CD8-positive, alpha-beta memory T cell (primary cell): ENCODE measurements at places on chromosomes 2 and 18. TPM values are rescaled to one million over a fixed set of nuclear protein-coding genes. Genes with fewer than 3 reads are reported as not detected.

DNA sequence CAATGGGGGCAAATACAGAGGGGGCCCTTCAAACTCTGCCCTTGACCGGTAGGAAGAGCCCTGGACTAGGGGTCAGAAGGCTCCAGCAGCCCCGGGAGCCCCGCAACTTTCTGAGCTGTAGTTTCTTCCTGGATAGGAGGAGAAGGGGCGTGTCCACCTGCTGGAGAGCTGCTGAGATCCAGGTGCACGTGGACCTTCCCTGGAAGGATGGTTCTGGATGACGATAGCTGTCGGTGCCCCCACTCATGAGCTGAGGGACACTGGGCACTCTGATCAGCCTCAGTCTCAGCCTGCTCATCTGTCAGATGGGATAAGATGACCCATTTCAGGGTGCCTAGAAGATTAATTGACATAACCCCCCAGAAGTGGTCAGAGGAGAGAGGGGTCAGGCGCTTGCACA lies 125.2 kb upstream of the HDAC4 start:
- no peak for DNase-seq

GRCh38 chr2:233411162-233411561 lies 56.9 kb downstream of the DGKD start:
- DNase-seq = no peak

DNA sequence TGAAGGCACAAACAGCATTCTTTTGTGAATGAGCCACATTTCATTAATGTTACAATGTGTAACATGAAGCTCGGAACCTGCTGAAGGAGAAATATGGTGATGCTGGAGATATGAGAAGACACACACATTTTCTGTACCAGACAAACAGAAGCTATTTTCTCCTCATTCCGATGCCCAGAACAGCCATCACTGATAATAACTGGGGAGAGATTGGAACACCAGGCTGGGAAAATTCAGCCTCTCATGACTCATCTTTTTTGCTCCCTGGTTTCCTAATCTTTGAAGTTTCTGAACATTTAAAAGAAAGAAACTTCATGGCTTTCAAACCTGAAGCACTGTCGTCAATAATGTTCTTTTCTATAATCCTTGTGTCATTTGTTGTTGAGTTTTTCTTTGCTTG lies 110.9 kb downstream of the LYPD6 start:
- DNase-seq = no peak

Gene CEP192
- total RNA-seq = 21.9 TPM

GRCh38 chr2:142422769-142423168 lies 292.0 kb upstream of the LRP1B start:
- DNase-seq = no peak

Gene NOL4
- not detected for total RNA-seq

DNA sequence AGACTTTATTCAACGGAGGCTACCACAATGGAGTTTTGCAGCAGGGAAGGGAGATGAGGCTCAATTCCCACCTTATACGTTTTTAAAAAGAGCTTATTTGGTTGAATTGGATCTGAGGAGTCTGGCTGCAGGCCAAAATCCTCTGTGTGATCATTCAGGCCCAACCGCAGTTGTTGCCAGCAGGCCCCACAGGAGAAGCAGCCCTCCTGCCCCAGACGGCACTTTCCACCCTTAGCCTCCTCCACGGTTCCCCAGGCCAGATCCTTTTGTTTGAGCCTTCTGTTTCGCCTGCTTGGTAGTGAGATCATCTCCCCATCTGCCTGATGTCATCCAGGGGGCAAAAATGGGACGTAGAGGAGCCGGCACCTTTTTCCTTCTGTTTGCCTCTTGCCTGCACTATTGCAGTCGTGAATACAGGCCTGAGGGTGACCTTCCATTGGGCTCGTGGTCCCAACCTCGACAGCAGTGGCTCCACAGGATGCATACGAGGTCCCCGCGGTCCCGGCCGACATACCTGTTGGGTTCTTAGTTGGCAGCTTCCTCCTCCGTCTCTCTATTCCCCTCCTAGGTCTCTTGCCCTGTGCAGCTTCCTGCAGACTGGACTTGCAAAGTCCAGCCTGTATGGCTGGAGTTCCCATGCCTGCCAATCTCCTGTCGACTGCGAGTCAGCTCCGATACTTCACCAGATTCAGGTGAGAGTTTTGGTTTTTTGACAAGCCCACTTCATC lies 9.3 kb upstream of the GPR35 start:
- DNase-seq = no peak

Gene KIF5C
- 18.2 TPM for total RNA-seq

Gene SLC40A1
- 1.9 TPM for total RNA-seq
